Skeletal muscle cell (primary cell): ENCODE measurements at places on chromosomes 16 and 17.

- no peak for DNase-seq
Measured at GRCh38 chr17:75845933-75846691, 1.9 kb upstream of the UNC13D start.

GRCh38 chr16:11360641-11361373 lies 15.5 kb downstream of the RMI2 start:
- no peak for DNase-seq

DNA sequence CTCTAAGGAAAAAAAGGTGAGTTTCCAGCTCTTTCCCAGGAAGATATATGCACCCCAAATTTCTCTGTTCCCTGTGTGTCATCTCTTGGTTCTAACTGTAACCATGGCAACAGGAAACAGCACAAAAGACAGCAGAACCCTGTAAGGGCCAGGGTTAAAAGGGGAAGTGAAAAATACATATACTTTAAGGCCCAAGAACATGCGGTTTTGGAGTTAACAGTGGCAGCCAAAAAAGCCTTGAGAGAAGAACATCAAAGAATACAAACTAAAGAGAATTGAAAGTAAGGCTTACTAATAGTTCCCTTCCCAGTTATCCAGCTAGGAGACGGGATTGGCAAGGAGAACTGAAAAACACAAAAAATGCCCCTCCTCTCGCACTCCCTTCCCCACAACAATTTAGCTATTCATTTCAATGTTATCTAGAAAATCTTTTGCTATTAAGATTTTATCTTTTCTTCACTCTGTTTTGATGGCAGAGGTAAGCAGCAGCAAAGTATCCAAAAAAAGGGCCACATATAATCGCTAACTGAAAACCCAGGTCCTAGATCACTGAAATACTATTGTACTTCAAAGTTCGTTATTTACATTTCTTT lies 1.5 kb downstream of the SPOP start:
- DNase-seq = no peak

DNA sequence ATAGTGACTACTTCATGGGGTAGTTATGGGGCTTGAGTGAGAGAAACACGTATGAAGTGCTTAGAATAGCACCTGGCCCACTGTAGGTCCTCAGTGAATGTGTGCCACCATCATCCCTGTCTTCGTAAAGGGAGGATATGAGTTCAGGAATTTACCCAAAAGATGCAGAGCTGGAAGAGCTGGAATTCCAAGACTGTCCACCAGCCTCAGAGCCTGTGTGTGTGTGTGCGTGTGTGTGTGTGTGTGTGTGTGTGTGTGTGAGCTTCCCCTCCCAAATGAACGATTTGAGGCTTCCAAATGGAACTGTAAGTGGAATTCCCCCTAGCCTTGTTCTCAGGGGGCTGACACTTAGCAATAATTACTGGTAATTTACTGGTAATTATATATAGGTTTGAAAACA lies 27.3 kb downstream of the WFDC1 start:
- no peak for DNase-seq

GRCh38 chr17:73165616-73166404 lies 1.0 kb downstream of the SSTR2 start:
- no peak for DNase-seq

GRCh38 chr17:19370493-19370960 lies 7.8 kb upstream of the MAPK7 start:
- DNase-seq = no peak

DNA sequence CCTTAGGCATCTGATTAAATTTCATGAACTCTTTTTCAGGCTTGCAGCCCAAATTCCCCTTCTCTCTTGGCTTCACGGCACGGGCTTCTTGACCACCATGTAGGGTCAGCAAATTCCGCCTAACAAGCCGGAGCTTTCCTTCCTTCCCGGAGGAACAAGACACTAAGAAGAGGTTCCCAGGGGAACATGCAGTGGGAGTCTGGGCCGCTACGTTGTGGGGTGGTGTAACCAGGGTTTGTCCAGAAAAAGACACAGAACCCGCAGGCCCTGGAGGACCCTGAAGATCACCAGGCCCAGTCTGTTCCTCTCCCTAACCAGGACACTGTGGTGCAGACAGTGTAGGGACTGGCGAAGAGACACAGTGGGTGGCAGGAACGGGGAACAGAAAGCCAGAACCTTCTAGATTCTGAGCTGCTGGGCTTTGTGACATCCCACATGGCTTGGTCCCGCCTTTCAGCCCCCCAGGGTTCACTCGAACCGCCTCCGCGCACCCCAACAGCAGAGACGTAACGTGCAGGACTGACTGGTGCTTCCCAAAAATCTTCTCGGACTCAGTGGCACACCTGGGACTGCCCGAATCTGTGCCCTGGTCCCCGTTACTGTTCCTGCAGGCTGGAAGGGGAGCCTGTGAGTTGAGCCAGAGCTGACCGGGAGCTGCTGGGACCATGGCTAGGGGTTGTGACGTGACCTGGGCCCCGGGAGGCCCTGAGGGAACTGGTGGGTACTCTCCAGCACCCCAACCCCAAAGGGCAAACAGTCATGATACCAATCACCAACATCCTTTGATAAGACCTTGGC lies 55.2 kb downstream of the TBC1D16 start:
- no peak for DNase-seq

- DNase-seq = no peak
Measured at GRCh38 chr17:73170324-73170723, 5.5 kb downstream of the SSTR2 start.

DNA sequence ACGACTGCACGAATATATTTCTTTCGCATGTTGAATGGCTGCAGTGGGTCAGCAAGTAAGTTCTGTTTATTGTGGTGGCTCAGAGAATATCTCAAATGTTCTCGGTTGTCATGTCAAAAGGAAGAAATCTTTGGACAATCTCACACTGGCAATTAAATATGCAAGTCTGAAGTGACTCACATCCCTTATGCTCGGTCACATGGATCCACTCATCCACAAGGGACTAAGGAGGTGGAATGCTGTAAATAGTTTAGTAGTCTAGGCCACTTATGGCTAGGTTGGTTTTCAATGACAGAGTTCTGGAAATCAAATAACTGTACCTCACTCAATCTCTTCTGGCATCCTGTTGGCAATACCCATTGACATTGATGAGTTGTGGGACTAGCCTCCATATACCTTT lies 33.0 kb upstream of the PMP22 start:
- DNase-seq = no peak

GRCh38 chr17:64574646-64575045 lies 67.9 kb downstream of the CEP95 start:
- no peak for DNase-seq

DNA sequence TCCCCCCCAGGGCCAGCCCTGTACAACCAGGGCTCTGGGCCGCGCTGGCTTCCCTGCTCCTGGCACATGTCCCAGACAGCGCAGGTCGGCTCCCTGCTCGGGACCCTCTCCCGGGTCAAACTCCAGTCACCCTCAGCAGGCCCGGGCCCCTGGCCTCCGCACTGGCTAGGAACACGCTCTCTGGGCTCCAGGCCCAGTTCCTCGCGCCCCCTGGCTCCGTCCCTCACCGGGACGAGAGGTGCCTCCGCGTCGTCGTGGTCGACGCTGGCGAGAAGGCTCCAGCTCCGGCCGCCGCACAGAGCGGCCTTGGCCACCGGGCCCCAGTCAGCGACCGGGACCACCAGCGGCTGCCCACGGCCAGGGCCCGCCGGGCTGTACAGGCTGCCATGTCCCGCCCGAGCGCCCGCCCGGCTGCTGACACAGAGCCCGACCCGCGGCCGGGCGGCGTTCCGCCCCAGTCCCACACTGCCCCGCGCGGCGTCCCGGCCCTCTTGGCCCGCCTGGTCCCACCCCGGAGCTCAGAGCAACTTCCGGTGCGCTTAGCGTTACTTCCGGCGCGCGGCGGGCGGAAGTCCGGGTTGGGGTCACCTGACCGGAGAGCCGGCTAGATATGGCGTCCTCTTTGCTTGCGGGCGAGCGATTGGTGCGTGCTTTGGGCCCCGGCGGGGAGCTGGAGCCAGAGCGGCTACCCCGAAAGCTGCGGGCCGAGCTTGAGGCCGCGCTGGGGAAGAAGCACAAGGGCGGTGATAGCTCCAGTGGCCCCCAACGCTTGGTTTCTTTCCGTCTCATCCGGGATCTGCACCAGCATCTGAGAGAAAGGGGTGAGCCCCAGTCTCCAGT lies at the start of gene POLDIP2:
TSS of gene POLDIP2 (minus strand) at position 467 of the 840 bp plus-strand sequence. CDS start at position 388, 79 bp downstream.
- DNase-seq = peak; percentile 80

GRCh38 chr16:9134306-9134705 lies 42.9 kb downstream of the HAPSTR1 start:
- no peak for DNase-seq

- peak; percentile 81 for DNase-seq
Measured at GRCh38 chr17:43591779-43592562, 45.8 kb upstream of the ETV4 start.

DNA sequence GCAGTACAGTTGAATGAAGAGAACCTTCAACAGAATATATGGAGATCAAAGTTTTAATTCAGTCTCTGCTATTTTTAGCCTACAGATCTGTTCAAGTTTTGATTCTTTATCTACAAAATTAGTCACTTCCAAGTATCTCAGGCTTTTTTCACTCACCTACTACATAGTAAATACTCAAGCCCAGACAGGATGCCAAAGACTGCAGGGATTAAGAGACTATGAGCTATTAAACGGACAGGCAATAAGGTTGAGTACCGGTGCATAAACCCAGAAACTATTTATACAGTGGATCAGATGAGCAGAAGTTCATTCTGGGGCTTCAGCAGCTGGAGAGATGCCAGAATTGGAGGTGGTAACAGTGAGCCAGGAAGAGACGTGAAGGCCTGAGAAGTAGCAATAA lies 18.7 kb upstream of the OR3A1 start:
- DNase-seq = no peak

GRCh38 chr16:15435216-15435864 lies 952 bp downstream of the BMERB1 start:
- DNase-seq = no peak

- DNase-seq = peak; percentile 60
Measured at GRCh38 chr17:40316571-40317344, 7.8 kb downstream of the RARA start.

GRCh38 chr17:851924-852323 lies 69.8 kb downstream of the MRM3 start:
- no peak for DNase-seq

GRCh38 chr17:73160980-73161630 lies 3.7 kb upstream of the SSTR2 start:
- no peak for DNase-seq

DNA sequence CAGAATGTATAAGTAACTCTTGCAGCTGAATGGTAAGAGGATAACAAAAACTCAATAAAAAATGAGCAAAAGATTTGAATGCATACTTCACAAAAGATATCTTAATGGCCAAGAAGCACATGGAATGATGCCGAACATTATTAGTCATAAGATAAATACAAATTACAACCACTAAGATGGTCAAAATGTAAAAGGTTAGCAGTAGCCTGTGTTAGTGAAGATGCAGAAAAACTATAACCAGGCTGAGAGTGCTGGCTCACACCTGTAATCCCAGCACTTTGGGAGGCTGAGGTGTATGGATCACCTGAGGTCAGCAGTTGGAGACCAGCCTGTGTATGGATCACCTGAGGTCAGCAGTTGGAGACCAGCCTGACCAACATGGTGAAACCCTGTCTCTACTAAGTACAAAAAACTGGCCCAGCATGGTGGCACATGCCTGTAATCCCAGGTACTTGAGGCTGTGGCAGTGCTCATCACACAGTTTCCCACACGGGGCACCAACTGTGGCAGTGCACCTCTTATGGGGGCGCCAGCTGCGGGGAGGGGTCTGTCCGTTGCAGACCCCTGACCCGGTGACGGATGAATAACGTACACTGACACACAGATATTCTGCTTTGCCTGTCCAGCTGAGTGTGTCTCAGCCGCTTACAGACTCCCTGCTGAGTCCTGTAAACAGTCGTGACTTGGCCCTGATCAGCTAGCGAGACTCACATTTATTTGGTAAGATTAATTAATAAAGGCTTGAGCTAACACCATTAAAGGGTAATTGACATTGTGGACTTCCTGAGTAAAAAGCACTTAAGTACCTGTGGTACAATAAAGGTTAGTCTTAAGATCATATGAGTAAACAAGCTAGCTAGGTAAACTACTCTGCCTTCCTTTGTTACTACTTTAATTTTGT lies 45.7 kb upstream of the FAM20A start:
- DNase-seq = no peak

GRCh38 chr17:78583091-78583490 lies 5.9 kb upstream of the DNAH17 start:
- DNase-seq = no peak

DNA sequence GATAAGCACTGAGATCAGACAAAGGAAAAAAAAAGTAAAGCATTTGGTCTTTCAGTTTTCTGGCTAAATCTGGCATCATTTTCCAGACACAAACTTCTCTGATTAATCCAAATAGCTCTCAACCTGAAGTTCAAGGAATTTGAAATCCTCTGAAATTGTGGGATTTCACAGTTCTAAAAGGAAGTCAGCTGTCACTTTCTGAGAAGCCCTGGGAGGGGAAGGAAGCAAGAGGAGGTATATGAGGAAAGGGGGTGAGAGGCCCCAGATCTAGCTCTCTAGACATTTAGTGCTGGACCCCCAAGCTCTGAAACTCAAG lies 17.5 kb upstream of the HOXB9 start:
- DNase-seq = no peak

- no peak for DNase-seq
Measured at GRCh38 chr17:9002606-9003354, 18.5 kb upstream of the NTN1 start.

GRCh38 chr17:45857977-45858708 lies 13.5 kb downstream of the SPPL2C start:
- no peak for DNase-seq

DNA sequence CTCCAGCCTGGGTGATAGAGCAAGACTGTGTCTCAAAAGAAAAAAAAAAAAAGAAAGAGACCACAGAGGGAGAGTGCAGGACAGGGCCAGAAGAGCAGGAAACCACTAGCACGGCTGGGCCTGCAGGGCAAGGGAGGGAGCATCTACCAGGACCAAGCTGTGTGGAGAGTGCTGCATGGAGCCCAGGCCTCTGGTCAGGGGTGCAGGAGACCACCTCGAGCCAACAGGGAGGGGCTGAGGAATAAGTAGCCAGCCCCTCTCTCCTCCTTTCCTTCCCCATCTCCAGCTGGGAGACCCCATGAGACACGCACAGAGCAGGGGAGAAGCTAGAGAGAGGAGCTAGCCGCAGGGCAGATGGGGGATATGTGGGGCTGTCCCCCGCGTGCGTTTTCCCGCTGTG lies 67.0 kb upstream of the DNAH17 start:
- no peak for DNase-seq

- DNase-seq = no peak
Measured at GRCh38 chr17:21251337-21252010, 1.7 kb downstream of the NATD1 start.

GRCh38 chr16:75868636-75869632 lies 142.6 kb upstream of the CPHXL start:
- DNase-seq = no peak

GRCh38 chr17:48804936-48805411 lies 12.1 kb downstream of the TTLL6 start:
- DNase-seq = no peak

- DNase-seq = no peak
Measured at GRCh38 chr17:17109907-17110306, 67.7 kb downstream of the MPRIP start.

GRCh38 chr17:680529-680928 lies 34.1 kb downstream of the VPS53 start:
- no peak for DNase-seq

- DNase-seq = peak; percentile 36
Measured at GRCh38 chr16:81035398-81035974, at the start of gene ATMIN. Gene ATMIN, plus strand, starts transcription at chr16:81035842. Its CDS starts 29 bp downstream, at chr16:81035871.

GRCh38 chr16:12310286-12310685 lies 333.8 kb downstream of the SNX29 start:
- no peak for DNase-seq
